ENCODE measurements at places on chromosomes 5 and 9.

GRCh38 chr9:100098887-100099721, at the start of the genes ERP44 and INVS:
TSS of gene ERP44 (minus strand) at chr9:100099000. CDS start at chr9:100098840, 160 bp downstream.
TSS of gene INVS (plus strand) at chr9:100099243. CDS start at chr9:100104522, 5,279 bp downstream.
- peak; percentile 99 for DNase-seq

DNA sequence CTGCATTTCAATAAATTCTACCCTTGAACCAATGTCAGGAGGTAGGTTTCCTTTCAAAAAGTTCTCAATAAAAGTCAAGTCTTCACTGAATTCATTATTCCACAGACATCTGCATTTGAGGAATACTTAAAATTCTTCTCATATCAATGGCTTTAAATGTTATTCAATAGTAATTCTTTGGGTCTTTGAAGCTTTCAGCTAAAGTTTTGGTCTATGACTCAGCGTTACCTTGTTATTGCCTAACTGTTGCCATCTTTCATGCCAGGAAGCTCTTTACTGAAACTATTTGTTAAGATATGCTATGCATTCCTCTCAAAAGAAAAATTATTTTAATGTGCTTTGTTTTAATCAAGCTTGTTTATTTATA, 170.5 kb downstream of the NNT start:
- DNase-seq = no peak

- peak; percentile 58 for DNase-seq
Observed at GRCh38 chr9:35603506-35603985, 1.5 kb upstream of the TESK1 start.

- DNase-seq = no peak
Observed at GRCh38 chr9:11374926-11375325, 762.1 kb upstream of the PTPRD start.

- DNase-seq = no peak
Observed at GRCh38 chr9:135507104-135508035, 6.9 kb downstream of the MRPS2 start.

DNA sequence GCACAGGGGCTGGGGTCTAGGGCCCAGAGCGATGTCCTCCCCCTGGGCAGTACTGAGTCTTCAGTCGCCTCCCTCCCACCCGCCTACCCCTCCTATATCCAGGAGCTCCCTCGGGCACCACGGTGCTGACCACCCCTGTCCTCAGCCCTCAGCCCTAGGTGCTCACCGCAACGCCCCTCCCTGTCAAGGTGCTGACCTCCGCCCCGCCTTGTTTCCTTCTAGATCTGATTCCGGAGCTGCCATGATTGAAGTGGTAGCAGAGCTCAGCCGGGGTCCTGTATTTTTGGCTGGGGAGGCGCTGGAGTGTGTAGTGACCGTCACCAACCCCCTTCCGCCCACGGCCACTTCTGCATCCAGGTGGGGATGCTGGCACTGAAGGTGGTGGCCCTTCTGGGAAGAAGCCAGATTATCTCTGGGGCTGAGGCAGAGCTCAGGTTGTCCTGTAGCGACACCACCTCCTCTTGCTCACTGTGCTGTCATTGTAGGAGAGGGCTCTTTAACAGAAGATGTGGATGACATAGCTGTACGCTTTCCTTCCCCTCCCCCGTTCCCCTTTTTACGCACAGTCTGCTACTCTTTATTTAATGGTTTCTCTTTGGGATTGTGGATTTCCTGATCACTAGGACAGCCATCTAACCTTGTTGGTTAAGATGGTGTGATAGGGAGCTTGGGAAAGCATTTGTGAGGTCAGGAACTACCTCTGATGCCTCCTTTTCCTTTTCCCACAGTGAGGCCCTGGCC, 598 bp downstream of the RGP1 start:
- no peak for DNase-seq

DNA sequence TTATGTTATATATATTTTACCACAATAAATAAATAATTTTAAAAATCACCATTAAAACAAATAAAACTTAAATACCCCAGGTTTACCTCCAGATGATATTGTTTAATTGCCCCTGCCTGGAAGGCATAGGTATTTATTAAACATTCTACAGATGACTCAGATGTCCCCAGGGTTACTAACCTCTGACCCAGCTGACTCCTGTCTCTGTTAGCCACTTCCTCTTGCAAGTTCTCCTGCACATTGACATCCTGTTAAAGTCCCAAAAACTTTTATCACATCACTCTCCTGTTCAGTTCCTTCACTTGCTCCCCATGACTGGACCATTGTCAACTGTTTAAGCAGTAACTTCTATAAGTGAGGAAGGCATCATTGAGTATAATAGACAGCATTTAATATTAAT, 37.0 kb upstream of the RAB3C start:
- no peak for DNase-seq

- DNase-seq = no peak
Observed at GRCh38 chr5:74608736-74609601, 31.6 kb downstream of the ENC1 start.

DNA sequence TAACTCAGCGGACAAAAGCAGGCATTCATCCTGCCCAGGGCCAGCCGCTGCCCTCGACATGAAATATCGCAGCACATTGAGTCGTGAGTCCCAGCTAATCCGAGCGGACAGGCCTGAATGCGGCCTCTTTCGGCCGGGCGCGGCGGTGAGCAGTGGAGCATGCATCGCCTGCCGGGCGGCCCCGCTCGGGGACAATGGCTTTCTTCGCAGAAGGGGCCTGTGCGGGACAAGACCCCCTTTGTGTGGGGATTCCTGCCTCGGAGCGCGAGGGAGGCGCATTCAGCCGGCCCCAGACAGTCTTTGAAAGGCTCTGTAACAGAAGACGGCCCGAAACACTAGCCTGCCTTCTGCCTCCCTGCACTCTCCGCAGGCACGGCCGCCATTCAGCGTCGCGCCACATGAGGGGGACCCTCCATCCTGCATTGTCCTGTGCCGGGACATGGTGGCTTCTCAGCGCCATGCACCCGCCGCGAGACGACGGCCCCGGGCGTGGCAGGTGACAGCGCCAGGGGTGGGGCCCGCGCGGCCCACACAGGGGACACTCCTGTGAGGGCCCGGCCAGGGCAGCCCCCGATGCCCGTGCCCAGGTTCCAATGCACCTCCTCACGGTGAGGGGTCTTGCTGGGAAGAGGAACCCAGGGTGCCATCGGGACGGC, 52.0 kb downstream of the EXD3 start:
- no peak for DNase-seq

GRCh38 chr9:68560071-68560844, 19.6 kb upstream of the TMEM252 start:
- peak; percentile 53 for DNase-seq

GRCh38 chr9:120344230-120344629, 235.7 kb downstream of the CDK5RAP2 start:
- peak; percentile 60 for DNase-seq

DNA sequence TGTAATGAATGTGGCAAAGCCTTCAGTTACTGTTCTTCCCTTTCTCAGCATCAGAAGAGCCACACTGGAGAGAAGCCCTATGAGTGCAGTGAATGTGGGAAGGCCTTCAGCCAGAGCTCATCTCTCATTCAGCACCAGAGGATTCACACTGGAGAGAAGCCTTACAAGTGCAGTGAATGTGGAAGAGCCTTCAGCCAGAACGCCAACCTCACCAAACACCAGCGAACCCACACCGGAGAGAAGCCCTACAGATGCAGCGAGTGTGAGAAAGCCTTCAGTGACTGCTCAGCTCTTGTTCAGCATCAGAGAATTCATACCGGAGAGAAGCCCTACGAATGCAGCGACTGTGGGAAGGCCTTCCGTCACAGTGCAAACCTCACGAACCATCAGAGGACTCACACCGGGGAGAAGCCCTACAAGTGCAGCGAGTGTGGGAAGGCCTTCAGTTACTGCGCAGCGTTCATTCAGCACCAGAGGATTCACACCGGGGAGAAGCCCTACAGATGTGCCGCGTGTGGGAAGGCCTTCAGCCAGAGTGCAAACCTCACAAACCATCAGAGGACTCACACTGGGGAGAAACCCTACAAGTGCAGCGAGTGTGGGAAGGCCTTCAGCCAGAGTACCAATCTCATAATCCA, 6.8 kb downstream of the RPL12 start:
- no peak for DNase-seq

DNA sequence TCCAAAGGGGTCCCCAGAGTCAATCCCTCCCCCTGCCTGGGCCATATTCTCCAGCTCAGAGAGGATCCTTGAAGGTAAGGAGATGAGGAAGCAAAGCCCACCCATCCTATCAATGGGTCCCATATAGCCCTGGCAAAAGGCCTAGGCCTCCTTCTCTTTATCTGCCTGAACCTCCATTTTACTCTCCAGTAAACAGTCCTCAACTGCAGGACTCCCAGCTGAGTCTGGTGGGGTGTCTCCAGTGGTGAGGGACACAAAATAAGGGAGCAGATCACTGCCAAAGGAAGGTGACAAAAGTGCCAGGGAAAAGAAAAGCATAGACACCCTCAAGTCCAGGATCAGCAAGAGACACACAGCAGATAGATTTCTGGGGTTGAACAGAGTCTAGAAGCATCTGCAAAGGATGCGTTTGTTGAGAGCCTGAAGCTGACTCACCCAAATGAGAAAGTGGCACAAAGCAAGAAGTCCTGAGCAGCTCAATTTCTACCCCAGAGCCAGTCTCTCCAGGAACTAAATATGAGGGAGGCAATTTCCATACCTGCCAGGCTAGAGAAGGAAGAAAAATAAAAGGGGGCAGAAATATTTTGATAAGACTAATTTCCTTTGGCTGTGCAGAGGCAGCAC, 2.7 kb upstream of the EBF1 start:
- no peak for DNase-seq

- DNase-seq = no peak
Observed at GRCh38 chr9:21711504-21711903, 90.9 kb upstream of the MTAP start.

GRCh38 chr5:146623666-146624065, 107.7 kb upstream of the GPR151 start:
- no peak for DNase-seq

DNA sequence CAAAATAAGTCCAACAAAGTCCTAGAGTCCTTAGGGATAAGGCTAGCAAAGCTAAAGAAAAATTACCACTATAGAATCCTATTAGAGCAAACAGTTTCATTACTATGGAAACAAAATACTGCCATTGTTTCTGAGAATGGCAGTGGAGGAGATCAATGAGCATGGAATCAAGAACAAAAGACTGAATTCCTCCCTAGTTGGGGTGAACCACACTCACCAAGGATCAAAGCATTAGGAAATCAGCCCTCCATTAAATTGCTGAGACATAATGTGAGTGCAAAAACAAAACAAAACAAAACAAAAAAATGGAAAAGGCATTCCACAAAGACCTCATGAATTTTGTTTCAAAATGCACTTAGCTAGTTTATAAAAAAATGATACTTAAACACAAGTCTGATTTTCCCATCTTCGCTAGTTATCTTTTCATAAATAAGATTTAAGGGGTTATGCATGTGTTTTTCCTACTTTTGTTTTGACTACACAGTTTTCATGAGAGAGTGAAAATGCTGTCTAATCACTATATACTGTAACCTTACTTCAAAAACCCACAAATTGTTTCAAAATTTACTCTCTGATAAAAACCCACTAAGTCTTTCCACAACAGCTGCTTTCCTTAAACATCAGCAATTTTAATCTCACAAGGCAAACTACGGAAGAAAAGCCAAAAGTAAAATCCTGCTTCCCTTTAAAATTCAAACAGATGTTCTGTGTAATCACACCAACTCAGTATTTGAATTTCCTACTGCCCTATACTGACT, 9.7 kb downstream of the SERINC5 start:
- no peak for DNase-seq

DNA sequence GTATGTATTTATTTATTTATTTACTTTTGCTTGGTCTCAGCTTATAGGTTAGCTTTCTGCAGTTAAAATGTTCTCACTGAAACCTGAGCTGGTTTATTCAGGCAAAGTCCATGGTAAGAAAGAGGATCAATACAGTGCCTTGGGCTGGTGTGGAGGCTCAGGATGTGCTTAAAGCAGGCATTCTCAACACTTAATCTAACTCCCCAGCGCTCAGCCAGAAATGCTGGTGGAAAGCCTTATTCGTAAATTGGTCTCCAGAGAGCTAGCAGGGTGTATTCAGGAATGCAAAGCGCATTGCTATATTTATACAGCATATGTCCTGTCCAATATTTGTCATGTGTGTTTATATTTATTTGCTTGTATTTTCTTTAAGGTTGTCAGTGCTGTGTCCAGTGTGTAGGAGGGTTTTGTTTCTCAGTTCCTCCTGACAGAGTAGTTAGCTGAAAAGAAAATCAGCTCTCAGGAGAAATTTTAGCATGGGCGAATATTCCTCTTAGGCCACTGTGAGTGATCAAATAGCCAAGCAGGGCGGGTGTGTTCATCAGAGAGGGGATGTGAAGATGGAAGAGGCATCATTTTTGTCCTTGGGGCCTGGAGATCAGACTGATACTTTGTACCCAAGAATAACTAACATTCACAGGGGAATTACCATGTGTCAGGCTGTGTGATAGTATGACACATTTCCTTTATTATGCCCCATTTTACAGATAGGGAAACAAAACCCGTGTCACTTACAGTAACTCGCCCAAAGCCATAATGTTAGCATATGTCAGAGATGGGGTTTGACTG, 65.8 kb downstream of the DOCK2 start:
- DNase-seq = no peak

DNA sequence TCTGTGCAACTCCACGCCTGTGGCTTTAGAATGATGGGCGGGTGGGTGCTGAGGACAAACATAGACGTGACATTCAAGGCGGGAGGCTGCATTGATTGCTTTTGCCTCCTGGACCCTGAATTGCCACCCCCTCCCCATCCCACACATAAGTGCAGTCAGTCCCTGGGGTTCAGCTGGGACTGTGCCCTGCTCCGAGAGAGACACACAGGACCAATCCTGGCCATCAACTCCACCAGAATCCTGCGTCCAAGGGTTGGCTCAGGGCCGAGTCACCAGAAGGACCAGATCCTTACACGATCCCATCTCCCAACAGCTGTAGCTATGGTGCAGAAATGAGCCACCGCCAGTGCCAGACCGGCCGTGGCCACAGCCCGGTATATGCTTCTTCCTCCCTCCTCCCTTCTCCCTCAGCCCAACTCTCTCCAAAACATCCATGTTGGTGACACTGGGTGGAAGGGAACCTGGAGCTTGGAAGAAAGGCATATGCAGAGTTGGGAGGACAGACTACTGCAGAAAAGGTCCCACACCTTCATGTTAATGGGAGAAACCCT, 27.4 kb downstream of the IRX2 start:
- DNase-seq = no peak

DNA sequence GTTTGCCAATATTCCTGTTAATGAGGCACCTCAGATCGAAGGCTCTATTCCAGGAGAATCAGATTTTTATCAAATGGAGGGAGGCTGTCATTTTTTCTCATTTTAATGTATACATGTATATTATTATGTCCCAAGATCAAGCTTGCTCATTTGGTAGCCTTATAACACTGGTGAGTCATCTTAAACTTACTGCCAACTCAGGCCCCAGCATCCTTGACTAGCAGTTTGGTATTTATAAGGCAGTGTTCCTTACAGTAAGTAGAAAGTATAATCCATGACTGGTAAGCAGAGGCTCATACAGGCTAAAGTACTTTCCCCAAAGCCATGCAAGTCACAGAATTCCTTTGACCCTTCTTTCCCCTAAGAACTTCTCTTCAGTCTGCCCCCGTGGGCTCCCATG, 90.7 kb upstream of the NR3C1 start:
- DNase-seq = peak; percentile 80

All from stromal cell of bone marrow (primary cell).